A549 (cell line): ENCODE measurements at places on chromosomes 7 and 10.

DNA sequence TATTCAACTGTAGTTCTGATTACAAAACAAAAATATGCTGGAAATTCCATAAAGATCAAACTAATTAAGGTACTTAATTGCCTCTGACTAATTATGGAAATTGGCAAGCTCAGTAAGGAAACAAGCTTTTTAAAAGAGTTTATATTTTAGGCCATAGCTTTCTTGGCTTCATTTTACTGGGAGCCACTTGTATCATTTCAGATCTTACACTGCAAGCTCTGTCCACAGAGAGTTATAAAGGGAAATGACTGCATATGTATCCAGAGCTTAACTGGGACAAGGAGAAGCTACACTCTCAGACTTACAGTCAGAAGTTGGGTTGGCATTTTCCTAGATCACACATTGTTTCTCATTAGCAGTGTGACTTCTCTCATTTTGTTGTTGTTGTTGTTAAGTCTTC lies 92.4 kb downstream of the LRRN3 start:
- no peak for DNase-seq

DNA sequence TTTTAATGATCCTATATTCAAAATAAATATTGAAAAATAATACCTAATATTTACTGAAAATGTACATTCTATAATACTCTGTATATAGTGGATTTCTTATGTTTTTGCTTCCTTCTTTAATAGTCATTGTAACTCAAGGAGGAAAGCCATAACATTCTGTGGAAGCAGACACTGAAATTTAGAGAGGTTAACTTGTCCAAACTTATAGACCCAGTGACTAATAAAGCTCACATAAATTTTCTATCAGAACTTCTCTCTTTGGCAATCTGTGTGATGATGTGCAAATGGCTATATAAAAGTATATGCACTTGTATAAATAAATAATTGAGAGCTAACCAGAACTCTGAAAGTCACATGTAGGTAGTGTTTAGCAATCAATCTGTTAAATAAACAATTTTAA lies 26.1 kb downstream of the GNAT3 start:
- no peak for DNase-seq

DNA sequence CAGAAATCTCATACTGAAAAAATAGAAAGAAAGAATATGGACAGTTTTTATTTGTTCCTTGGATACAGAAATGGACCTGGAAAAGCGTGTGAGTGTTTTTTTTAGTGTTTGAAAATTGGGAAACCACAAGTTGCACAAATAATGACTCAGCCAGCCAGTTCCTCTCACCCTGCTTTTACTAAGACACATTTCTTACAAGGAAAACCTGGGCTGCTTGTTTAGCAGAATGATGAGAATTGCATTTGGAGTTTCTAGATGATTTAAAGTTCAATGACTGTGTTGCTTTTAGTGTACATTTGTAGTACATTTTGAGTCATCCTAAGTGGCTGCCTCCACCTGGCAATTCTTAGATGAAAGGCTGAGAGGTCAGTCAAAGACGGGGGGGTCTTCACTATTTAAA lies 218.7 kb downstream of the ABCA13 start:
- DNase-seq: no peak

DNA sequence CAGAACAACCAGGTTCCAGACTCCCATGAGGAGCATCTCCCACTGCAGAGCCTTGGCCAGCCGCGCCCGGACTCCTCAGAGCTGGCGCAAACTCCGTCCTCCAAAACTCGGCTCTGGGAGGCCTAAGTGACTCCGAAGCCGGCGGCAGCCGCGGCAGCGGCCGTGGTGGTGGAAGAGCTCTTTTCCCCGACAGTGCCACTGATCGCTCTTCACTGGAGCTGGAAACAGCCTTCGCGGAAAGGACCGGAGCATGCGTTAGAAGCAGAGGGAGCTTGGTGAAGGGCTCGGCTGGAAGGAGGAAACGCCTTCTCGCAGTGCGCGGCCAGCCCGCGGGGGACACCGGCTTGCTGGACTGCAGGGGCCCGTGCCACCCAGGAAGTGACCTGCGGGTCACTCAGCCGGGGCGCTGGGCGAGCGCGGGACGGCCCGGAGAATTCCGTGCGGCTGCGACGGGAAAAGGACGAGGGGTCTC lies 5.0 kb upstream of the HOXA13 start:
- no peak for DNase-seq

DNA sequence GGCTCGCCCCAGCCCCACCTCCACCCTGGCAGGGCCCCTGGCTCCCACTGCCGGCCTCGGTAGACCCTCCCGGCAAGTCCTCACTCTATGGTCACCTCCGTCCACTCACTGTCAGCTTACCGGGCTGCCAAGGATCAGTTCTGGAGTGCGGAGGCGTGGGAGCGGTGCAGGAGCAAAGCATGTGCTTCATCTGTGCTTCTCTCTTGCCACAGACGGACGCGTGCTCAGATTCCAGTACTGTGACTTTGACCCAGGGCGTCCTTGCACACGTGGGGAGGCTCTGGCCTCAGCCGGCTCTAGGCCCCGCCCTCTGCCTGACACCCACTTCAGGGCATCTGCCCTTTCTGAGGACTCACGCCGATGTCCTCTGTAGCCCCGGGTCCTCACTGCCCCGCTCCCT lies 547.5 kb upstream of the FOXK1 start:
- DNase-seq: no peak

- DNase-seq: no peak
Measured at GRCh38 chr10:74669210-74669609, 157.2 kb upstream of the KAT6B start.

GRCh38 chr10:47092831-47093230 lies 181.6 kb downstream of the PTPN20 start:
- DNase-seq: no peak

GRCh38 chr10:119364645-119365600 lies 157.6 kb downstream of the GRK5 start:
- no peak for DNase-seq
